ENCODE measurements at places on chromosomes 12 and 14.

GRCh38 chr14:69972755-69973154 lies 93.5 kb downstream of the SMOC1 start:
- DNase-seq, result no peak

DNA sequence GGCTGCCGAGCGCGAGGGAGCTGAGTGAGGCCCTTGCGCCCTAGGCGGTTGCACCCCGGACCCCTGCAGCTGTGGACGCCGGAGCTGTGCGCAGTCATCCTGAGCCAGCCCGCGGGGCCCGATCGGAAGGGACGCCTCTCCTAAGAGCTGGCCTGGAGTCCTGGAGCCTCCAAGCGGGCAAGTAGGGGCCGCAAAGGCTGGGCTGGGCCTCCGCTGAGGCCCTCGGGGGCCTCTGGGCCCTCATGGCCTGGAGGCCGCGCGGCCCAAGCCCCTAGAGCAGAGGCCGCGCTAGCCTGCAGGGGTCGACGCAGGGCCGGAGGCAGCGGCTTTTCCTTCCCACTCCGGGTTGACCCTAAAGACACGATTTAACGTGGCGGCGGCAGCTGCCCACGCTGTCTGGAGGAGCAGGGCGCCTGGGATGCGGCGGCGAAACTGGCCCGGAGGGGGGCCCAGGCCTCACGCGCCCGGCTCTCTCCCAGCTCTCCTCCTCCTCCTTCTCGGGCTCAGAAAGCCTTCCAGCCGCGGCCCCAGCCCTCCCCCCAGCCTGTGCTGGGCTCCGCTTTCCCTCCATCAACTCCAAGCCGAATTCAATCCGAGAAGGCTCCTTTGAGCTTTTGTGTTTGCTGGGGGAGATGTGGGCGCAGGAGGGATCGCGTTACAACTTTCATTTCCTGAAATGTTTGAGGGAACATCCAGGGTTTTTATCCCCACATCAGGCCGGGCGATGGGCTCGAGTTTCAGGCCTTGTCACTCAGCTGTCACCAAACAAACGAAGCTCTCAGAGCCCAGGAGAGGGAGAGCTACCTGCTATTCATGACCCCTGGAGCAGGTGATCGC lies 11.6 kb downstream of the SIX1 start:
- peak; percentile 71 for DNase-seq

GRCh38 chr12:27901959-27902358 lies 70.6 kb downstream of the PTHLH start:
- peak; percentile 40 for DNase-seq

DNA sequence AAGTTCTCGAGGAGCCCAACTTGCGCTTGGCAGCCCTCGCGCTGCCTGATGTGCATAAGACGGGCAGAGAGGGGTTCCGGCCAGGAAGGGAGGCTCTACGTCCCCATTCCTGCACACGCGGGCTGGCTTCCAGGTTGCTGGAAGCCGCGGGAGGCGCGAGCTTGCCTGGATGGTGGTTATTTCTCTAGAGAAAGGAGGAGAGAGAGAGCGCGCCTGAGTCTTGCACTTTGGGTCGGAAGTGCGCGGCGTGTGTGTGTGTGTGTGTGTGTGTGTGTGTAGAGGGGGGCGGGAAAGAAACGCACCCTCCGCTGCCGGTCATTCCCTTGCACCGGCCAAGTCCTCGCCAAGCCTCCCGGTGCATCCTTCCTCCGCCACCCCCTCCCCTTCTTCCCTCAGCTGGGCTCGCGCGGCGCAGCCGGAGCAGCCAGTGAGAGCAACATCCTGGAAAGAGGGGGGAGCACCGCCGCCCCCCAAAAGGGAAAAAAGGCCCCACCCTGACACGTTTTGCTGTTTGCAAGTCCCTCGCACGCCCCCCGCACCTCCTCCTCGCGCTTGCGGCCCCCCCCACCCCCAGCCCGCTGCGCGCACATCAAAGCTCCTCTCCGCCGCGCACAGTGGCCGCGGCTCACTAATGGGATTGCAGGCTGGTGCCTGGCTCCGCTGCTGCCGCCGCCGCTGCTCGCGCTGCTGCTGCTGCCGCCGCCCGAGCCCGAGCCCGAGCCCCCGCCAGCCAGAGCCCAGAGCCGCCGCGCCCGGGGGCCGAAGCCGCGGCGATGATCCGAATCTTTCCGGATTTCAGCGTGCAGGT lies 4.4 kb upstream of the NPAS3 start:
- DNase-seq, result no peak

- no peak for DNase-seq
Measured at GRCh38 chr14:82412545-82412944, 878.9 kb upstream of the SEL1L start.

- DNase-seq, result no peak
Measured at GRCh38 chr14:89481196-89481595, 64.2 kb upstream of the FOXN3 start.

DNA sequence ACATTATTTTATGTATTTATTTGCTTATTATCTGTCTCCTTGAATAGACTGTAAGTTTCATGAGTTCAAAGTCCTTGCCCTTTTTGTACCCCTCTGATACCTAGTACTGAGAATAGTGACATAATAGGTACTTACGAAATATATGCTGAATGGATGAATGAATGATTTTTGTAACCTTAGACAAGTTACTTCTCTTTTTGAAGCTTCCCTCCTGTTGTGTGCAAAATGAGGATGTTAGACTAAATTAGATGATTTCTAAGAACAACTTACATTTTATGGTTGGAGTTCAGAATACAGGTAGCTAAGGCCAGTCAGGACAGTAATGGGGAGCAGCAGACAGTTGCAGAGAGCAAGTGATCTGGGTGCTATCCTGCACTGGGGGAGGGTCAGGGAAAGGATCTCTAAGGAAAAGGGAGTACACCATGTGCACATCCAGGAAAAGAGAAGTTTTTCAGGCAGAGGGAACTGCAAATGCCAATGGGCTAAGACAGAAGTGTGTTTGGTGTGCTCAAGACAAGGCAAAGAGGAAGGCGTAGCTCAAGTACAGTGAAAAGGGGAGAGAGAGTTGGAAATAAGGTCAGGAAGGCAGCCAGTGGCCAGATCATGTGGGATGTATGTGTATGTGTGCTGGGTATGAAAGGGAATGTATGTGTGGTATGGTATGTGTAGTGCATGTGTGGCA lies 59.4 kb upstream of the AMIGO2 start:
- DNase-seq, result no peak

DNA sequence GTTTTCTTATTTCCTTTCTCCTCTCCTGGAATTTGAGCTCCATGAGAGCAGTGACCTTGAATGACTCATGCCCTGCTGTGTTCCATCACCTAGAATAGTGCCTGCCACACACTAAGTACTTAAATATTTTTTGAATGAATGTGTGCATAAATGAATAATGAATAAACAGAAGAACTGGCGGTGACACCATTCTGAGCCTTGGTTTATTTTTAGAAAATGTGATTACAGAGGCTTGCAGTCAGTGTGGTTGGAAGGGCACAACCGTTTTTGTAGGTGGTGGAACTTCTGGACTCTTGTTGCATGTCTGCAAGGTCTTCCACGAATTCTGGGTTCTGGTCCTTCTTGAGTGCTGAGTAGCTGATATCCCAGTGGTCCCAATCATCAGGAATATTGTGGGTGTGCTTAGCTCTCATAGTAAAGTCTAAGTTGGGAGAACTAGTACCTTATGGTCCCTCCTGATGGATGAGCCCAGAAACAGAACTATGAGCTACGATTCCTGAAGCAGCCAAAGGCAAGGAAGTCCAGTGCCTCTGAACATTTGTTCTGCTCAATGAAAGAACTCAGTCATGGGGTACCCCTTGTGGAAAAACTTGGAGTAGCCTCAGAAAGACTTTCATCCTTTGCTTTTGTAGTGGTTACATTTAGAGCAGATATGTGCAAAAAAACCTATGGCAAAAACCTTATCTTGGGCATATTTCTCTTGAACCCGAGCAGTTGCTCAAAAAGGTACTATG lies 28.8 kb upstream of the BHLHE41 start:
- DNase-seq, result peak; percentile 97

- no peak for DNase-seq
Measured at GRCh38 chr14:77822741-77823140, 22.8 kb downstream of the ADCK1 start.

DNA sequence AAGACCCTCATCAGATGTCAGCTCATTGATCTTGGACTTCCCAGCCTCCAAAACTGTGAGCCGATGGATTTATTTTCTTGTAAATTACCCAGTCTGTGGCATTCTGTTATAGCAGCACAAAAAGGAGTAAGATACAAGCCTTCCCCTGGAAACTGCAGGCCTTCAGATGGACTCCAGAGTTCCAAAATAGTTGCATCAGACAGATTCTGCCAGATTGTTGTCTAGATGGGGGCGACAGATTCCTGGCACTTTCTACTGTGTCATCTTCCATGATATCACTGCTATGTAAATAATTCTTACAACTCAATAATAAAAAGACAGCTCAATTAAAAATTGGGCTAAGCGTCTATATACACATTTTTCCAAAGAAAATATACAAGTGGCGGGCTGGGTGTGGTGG lies 17.2 kb upstream of the MARK3 start:
- peak; percentile 56 for DNase-seq

GRCh38 chr12:120994589-120995337 lies 16.4 kb downstream of the HNF1A start:
- no peak for DNase-seq

DNA sequence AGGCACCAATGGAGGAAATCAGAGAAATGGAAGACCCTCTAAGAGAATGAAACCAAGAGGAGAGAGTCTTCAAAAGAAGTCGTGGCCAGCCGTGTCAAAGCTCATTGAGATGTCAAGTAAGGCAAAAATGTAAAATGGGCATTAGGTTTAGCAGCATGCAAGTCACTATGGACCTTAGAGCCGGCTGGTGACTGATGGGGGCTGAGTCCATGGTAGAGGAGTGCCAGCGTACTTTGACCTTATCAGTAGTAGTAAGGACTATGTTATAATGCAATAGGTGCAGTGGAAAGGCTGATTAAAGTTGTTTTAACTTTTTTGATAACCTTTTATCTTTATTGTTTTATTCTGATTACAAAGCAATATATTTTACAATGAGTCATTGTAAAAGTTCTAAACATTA lies 66.5 kb downstream of the ANO6 start:
- no peak for DNase-seq

- no peak for DNase-seq
Measured at GRCh38 chr14:74807853-74808545, 44.9 kb downstream of the YLPM1 start.

- no peak for DNase-seq
Measured at GRCh38 chr12:79521576-79521975, 169.2 kb downstream of the PAWR start.

GRCh38 chr14:80628547-80628946 lies 313.0 kb downstream of the CEP128 start:
- DNase-seq, result no peak

DNA sequence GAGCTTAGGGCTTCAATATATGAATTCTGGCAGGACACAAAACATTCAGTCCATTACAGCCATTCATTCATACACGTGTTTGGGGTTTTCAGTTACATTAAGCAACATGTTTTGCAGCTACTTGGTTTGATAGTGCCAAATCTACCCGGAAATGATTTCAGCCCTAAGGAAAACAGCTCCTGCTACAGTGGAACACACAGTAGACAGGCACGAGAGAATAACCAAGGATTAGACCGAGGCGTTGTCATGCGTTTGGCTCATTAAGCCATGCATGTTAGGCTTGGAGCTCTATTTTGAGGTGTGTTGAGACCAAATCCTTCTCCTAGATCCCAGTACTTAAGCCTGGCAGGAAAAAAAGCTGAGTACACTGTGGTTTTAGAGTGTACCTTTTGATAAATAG lies 177.4 kb downstream of the PRKCH start:
- peak; percentile 51 for DNase-seq

GRCh38 chr12:104866291-104866690 lies 91.8 kb downstream of the SLC41A2 start:
- DNase-seq, result peak; percentile 73

DNA sequence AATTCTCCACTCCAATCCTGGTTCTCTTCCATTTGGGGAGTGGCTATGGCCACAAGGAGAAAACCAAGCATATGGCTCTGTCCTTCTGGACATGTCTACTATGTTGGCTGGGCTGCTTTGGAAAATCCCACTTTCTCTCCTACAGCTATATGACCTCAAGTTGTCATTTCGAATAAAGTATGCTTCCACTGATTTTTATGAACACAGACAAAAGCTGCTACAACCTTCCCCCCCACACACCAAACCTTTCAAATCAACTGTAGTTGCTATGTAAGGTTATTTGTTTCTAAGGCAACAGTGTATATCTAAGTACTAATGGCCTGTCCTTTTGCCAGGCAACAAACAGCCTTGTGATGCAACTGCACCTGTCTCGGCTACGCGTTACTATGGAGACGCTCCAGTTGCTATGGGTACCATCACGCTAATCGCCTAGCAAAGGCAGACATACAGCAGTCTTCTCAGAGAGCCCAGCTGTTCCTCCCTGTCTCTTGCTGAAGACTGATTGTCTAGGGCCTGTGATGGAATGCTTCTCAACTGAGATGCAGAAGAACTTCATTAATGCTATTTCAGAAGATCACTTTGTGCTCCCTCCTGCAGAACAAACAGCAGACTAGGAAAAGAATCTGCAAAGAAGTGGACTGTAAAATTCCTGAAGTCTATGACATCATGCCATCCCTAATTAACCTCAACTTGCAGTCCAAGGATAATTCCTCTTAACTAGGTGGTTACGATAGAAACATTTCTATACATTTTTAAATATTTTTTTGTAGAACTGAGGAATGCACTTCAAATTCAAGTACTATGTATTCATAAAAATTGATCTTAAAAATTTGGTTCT lies 67.6 kb downstream of the FOXN3 start:
- peak; percentile 26 for DNase-seq

DNA sequence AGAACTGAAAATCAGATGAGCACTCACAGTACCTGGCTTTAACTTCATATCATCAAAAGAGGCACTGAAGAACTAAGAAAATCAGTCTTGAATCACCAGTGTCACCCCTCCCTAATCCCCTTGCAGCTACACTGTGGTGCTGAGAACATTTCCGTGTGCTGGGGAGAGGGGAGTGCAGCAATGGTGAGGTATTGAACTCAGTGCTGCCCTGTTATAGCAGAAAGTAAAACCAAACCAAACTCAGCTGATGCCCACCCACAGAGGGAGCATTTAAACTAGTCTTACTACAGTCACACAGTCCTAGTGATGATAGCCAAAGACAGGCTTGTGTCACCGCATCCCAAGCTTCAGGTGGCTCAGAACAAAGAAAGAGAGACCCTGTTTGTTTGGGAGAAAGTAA lies 122.1 kb downstream of the CPNE8 start:
- no peak for DNase-seq

DNA sequence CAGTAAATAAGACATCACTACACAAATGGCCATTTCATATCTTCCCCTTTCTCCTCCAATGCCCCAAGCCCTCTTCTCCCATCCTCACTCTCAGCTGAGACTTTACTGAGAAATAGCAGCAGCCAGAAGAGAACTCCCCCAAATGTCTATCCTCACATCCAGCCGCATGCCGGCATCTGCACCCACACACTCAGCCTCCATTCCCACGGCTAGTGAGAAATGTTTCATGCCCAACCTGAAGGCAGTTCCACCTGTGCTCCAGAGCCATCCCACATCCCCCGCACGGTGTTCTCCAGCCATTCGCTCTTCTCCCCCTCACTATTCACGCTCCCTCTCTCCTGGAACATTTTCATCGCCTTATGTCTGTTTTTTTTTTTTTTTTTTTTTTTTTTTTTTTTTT lies 208.7 kb upstream of the DIO3 start:
- no peak for DNase-seq

GRCh38 chr14:94203473-94204210 lies 29.5 kb downstream of the PPP4R4 start:
- DNase-seq, result no peak

GRCh38 chr12:52191841-52192791 lies at the start of gene KRT80:
Gene KRT80, minus strand, starts transcription at chr12:52192014. Its CDS starts 112 bp downstream, at chr12:52191902.
- DNase-seq, result peak; percentile 99
